ENCODE measurements at places on chromosomes 4 and X.
A peak's percentile ranks its signal among the peaks of the same experiment; 100 is the strongest.

- DNase-seq: no peak
These were observed 39.7 kb downstream of the VEGFC start for GRCh38 chr4:176753049-176753448.

- peak; percentile 11 for DNase-seq
These were observed 54.1 kb downstream of the C4orf51 start for GRCh38 chr4:145734031-145734430.

DNA sequence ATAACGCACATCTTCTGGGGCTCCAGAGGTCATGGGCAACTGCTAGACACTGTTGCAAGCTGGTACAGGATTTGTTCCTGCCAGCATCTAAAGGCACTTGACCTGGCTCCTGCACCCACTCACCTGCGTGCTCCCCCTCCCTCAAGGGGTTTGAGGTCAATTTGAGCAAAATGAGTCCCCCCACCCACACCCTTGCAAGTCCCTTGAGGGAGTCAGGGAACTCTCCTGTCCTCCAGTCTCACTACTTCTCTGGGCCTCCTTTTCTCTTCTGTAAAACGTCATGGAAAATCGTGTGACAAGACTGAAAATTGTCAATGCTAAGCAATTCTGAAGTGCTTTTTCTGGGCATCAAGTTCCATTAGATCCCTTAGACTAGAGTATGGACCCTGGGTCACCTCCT is 39.9 kb upstream of the PGK1 start:
- no peak for DNase-seq

DNA sequence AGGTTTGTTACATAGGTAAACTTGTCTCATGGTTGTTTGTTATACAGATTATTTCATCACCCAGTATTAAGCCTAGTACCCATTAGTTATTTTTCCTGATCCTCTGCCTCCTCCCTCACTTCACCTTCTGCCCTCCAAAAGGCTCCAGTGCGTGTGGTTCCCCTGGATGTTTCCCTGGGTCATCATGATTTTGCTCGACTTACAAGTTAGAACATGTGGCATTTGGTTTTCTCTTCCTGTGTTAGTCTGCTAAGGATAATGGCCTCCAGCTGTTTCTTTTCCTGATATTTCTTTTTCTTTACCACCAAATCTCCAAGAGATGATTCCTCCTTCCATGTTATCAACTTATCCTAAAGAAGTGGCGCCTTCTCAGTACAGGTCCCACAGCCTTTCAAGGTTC is 543.1 kb upstream of the ADGRL3 start:
- DNase-seq: no peak

- DNase-seq: peak; percentile 35
These were observed 18.9 kb downstream of the TIFA start for GRCh38 chr4:112266823-112267222.

DNA sequence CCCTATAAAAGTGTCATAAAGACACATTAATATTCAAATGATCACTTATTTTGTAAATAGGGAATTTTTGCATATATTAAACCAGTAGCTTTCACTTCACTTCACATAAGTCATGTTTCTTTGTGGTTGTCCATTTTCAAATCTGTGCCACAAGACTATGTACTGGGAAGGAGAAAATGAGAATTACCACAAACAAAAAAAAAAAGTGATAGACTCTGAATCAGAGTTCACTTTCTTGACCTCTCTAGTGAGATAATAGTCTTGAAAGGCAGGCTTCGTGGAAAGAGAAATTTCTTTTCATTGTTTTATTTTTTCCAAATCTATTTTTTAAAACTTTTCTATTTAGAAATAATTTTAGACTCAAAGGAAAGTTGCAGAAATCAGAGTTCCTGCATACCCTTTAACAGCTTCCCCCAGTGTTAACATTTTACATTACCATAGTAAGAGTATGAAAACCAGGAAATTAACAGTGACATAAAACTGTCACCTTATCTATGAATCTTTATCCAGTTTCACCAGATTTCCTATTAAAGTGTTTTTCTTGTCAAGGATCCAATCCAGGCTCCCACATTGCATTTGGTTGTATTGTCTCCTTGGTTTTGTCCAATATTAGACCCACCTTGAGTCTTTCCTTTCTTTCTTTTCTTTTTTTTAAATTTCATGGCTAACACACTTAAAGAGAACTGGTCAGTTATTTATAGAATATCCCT is 215.4 kb upstream of the PGRMC2 start:
- DNase-seq: no peak

DNA sequence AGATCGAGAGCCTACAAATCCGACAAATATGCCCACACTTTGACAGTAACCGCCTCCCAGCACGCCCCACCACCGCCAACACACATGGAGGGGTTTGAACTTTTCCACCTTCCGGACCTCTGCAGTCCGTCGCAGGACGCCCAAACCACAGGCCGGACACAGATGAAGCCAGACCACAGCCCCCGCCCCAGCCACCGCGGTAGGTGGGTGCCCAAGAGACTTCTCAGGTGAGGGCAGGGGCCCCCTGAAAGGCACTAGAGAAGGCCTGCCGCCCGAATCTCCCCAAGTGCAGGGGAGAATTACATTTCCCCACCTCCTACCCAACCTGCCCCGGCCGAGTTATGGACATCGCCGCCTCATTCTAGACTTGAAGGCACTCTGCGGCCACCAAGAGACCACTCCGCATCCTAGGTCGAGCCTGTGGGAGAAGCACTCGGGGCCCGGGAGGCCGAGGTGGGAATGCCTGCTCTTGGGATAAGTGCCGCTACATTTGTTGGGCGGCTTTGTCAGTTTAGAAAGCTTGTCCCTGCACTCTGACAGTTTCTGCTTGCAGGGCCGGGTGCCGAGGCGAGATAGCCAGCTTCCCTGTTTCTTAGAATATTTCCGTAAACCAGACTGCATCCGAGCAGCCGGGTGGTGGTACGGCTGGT is 21.5 kb downstream of the HAND2 start:
- no peak for DNase-seq

DNA sequence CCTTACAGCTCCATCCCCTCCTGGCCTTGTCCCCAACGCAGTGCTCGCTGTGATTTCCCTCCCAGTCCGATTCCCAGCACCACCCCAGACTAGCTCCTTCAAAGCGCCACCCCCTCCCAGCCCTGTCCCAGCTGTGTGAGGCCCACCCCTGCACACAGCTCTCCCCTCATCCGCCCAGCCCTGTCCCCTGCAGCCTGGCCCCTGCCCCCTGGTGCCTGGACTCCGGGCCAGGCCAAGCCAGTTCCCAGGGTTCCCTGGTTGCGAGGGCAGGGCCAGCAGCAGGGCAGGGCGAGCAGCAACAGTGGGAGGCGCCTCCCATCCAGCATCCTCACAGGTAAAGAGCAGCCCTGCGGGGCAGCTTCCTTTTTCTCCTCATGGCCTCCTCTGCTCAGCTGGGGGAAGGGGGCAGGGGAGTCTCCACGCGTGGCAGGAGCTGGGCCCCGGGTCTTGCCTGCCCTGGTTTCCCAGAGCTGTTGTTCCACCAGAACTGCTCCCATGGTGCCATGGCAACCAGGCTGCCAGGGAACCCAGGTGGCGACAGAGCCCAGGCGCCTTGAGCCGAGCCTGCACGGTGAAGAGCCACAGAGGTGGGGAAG is 24.8 kb downstream of the IQSEC2 start:
- no peak for DNase-seq
